ENCODE measurements at places on chromosomes 1 and 21.

DNA sequence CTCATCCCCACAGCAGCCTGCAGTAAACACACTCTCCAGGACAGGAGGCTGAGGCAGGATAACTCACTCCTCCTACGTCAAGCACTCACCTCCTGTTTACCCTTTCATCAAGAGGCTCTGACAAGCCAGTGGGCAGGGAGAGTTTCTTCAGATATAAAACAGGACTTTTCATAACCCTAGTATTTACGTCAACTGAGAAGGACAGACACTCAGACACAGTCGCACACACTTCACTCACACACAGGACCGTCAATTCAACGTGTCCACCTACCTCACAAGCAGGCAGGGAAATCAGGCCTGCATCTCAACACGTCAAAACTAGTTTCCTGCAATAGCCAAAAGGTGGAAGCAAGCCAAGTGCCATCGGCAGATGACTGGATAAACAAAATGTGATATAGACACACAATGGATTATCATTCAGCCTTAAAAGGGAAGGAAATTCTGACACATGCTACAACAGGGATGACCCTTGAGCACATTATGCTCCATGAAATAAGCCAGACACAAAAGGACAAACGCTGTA, 48.6 kb downstream of the ITPKB start:
- no peak for DNase-seq

- DNase-seq, result peak; percentile 28
These were observed 4.1 kb downstream of the AXDND1 start for GRCh38 chr1:179369751-179370341.

DNA sequence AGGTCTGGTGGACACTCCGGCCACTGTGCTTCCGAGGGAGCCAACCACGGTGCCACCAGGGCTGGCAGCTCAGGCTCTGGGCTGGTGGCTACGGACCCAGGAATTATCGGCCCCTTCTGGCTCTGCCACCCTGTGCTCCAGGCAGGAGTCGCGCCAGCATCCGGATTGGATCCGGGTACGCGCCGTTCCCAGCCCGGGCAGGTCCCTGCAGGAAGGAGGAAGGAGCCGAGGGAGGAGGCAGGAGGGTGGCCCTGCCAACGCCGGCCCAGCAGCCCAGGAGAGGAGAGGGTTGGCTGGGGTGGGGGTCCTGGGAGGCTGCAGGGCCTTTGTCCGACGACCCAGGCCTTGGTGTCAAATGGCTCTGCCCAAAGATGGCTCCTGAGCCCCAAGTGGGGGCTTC, 160.5 kb downstream of the CASZ1 start:
- no peak for DNase-seq

DNA sequence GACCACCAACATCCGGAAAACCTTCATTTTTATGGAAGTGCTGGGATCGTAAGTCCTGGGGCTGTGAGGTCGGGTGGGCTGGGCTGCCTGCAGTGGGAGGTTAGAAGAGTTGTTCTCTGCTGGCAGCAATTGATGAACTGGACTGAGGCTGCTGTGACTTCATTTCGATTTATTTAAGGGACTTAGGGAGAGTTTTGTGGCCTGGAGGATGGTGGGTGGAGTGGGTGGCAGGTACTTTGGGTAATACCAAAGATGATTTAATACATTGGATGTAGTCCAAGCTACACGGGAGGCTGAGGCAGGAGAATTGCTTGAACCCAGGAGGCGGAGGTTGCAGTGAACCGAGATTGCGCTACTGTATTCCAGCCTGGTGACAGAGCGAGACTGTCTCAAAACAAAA, 11.5 kb downstream of the CAMK1G start:
- DNase-seq, result no peak

DNA sequence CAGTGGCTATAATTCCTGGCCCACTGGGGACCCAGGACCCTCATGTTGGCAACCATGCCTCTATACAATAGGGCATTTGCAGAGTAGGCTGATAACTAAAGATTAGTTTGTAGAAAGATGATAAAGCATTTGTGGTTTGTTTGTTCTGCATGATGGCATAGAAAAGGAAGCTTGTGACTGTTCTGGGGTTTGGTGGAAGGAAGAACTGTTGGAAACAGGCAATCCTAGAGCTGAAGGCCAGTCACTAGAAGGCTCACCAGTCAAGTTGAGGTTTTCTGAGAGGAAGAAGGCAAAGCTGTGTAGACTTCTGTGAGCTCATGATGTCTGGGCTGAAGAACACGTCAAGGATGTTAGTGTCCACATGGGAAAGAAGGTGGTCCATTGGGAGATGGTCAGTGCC, 140.3 kb upstream of the VANGL1 start:
- DNase-seq, result no peak

DNA sequence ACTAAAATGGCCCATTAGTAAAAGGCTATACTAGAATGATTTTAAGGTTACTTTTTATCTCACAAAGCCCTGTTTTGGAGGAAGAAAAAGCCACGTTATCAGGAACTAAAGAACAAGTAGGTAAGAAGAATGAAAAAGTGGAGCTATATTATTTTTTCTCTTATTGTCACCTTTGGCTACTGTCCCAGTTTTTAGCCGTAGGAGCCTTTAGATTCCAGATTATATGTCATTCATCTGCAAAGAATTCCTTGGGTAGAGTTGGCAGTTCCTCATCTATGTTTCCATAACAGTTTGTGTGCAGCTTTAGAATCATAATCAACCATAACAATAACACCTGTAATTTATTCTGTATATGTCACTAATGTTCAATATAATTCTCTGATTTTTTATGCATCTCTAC, 83.8 kb downstream of the TPR start:
- DNase-seq, result no peak

DNA sequence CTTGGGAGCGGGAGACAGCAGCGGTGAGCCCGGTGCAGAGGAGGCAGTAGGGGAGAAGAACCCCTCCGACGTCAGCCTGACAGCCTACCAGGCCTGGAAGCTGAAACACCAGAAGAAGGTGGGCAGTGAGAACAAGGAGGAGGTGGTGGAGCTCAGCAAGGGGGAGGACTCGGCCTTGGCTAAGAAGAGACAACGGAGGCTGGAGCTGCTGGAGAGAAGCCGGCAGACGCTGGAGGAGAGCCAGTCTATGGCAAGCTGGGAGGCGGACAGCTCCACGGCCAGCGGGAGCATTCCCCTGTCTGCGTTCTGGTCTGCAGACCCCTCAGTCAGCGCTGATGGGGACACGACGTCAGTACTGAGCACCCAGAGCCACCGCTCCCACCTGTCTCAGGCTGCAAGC, 32.9 kb downstream of the STYXL2 start:
- DNase-seq, result no peak

- no peak for DNase-seq
These were observed 53.2 kb upstream of the RAB3GAP2 start for GRCh38 chr1:220325306-220325995.

- DNase-seq, result no peak
These were observed 89.5 kb upstream of the PGBD5 start for GRCh38 chr1:230515451-230516145.

DNA sequence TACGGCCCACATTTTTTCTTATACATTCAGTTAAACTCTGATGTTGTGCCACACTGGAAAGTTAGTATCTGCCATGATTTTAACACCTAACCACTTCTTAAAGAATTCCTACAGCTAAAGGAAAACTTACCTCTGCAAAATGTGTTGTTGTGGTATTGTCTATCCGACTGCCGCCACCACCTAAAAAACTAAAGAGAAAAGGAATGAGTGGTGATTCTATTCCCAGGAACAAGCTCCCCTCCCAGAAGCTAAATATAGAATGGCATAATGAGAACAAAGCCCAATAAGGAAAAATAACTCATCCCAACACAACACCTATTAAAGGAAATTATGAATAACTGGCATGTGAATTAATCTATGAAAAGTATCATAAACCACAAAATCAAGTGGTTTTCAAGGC, 39.5 kb downstream of the RNF115 start:
- DNase-seq, result no peak

DNA sequence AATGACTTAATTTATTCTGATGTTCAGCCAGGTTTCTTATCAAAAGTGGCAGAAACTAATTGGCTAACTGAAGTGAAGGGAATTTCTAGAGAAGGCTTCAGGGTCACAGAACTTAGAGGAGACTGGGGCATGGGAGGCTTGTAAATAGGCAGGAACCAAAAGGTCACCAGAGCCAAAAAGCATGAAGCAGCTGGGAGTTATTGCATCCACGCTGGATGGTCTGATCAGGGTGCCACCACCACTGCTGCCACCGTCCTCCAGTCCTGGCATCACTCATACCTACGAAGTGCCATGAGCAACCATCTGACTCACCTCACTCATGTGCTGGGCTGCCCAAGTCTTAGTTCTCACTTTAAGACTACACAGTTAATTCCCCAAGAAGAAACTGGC, 82.5 kb upstream of the DPH5 start:
- peak; percentile 26 for DNase-seq

DNA sequence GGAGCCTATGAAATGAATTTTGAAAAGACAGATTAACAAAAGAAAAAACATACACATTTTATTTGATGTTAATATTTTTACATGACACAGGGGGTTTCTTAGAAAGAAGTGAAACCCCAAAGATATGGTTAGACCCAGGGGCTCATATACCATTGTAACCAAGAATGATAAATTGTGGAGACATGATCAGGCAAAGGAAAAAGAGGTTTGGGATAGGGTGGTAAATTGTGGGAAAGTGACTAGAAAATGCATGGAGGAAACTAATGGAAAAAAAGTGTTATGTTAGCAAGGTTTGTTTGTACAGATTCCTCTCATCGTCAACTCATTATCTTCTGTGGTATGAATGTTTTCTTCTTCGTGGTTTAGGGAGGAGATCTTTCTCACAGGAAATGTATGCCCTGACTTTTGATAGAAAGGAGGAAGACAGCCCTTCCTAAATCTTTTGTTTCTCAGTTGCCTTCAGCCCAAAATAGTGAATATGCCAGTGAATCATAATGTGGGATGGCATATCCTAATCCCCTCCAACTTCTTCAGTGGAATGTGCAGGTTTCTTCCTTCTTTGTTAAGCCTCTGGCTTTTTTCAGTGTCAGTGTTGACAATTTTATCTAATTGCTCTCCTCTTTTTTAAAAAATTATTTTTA, 140.4 kb upstream of the UBE2U start:
- DNase-seq, result no peak

GRCh38 chr1:19124273-19124672, 85.8 kb downstream of the UBR4 start:
- peak; percentile 64 for DNase-seq

GRCh38 chr1:175158170-175158591, 34.4 kb downstream of the KIAA0040 start:
- no peak for DNase-seq

- DNase-seq, result no peak
These were observed 277.6 kb downstream of the PBX1 start for GRCh38 chr1:164836614-164837018.

GRCh38 chr1:58620259-58620658, 43.2 kb upstream of the TACSTD2 start:
- DNase-seq, result no peak

DNA sequence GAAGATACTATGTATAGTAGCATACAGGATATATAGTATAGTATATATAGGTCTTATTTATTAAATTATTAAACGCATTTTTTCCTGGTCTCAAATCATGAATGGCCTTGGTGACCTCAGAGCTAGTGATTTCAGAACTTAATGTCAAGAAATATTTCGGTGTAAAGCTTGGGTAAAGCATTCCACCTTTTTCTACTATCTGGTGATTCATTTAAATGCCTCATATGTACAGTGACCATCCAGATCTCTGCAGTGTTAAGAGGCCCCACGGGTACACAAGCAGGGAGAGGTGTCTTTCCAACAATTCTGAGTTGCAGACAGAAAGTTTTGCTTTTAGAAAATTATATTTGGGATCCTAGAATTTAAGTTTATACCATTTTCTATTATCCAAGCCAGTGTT, 626.5 kb downstream of the PTPRC start:
- DNase-seq, result no peak
